AG04450 (cell line): ENCODE measurements at places on chromosomes 4 and X.

DNA sequence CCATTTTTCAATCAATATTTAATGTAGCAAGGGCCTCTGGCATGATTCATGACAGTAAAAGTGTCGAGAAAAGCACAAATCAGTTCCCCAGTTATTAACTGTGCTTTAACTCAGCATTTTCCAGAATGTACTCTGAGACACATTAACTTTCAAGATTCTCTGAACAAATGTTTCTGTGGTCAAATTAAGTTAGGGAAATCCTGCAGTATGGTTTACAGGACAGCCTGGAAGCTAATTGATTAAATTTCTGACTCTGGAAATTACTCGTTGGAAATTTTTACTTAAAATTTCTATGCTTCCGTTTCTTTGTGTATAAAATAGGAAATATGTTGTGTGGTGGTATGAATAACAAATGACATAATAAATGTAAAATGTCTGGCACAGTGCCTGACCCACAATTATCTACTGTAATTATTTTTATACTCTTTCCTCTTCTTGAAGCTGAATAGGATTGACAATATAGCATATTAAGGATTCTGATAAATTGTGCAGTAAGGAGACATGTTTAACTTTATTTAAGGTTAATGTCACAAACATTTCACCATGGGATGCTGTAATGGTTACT, 33.7 kb downstream of the STK32B start:
- DNase-seq: no peak

- DNase-seq: no peak
Observed at GRCh38 chr4:2698504-2698903, 57.6 kb downstream of the TNIP2 start.

DNA sequence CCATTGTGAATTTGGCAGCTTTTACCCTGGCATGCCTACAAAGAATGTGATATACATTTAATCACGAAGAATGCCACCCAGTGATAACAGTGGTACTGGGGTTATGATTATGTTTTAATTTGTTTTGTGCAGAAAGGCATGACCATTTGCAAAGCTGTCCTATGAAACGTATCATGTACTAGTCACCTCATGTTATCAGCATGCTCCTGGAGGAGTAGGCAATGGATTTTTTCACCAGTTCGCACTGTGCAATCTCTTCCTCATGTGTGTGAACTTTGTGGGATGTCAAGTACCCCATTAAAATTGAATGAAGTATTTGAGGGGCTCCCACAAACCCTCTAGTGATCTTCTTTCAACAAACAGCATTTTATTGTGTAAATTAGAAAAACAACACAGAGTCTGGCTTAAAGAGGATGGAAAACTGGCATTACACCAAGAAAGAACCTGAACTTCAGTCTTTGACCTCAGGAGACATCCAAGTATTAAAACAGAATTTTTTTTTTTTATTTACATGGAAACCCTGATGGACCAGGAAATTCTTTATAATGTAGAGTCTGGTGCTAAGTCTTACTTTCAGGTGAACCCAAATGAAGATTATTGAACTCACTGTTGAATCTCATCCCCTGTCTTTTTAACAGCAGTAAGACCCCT, 200.6 kb upstream of the PGRMC2 start:
- no peak for DNase-seq

GRCh38 chr4:145895056-145895455, 43.6 kb downstream of the ZNF827 start:
- no peak for DNase-seq

GRCh38 chrX:39855748-39856129, 242.0 kb downstream of the BCOR start:
- no peak for DNase-seq

DNA sequence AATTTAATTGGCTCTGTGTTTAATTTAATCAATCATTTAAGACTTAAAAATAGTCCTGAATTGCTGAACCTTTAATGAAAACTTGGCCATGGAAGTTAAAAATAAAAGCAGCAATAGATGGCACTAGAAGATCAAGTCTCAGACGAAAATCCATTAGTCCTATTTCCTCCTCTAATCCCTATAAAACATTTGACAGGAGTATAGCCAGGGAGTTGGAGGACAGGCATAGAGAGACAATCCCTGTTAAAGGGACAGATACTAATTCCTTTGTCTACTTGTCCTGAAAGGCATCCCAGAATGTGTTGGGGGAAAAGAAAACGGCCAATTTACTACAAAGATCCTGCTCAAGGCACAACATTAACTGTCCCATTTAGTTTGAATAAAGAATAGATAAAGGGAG, 276.3 kb upstream of the TACR3 start:
- no peak for DNase-seq

DNA sequence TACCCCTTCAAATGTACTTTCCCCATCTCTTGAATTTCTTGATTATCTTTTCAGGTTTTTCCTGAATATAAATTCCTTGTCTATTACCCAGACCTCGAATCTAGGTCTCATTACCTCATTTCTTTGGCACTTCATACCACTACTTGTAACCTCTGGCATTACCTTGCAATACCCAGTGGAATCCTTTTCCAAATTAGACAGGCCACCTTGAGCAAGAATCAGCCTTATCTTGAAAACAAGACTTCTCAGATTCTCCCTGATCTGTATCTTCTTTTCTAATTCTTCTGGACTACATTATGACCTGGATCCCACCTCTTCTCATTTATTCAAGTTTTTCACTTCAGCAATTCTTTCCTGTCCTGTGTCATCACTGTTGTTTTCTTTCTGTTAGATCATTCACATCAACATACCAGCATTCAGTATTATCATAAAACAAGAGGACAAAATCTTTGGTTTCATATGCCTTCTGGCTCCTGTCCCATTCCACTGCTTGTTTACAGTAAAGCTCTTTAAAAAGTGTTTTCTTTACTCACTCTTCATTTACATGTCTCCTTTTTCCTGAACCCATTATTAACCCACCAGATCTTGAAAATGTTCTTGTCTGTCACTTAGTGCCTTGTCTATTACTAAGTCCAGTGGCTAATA, 275.6 kb upstream of the HS3ST1 start:
- no peak for DNase-seq

GRCh38 chrX:39137363-39137954, 336.2 kb downstream of the MID1IP1 start:
- DNase-seq: no peak

DNA sequence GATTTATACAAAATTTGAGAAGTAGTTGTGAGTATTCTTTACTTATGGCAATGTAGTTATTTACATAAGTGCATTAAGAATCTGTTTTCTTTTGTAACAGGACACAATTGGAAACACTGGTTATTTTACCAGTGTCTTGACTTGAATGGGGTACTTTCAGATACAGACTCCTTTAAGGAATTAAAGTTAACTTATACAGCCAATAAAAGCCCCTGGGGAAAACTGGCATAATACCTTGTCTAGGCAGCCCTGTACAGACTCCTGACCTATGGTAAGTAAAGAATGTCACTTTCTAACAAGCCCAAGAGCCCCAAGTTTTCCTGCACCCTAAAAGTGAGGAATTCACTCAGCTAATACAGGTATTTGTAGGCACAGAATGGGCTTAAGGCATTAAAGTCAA, 241.8 kb downstream of the CPXCR1 start:
- DNase-seq: no peak

GRCh38 chrX:151987108-151987507, 12.6 kb upstream of the GABRE start:
- no peak for DNase-seq

- DNase-seq: no peak
Observed at GRCh38 chrX:110308220-110308619, 9.7 kb downstream of the AMMECR1 start.
